Activated CD4-positive, alpha-beta T cell treated with anti-CD3 and anti-CD28 coated beads for 48 hours (primary cell): ENCODE measurements at places on chromosomes 5 and 9.

GRCh38 chr9:113886026-113886369, 9.9 kb downstream of the ZNF618 start:
- no peak for DNase-seq

- no peak for DNase-seq
These were observed 1.3 kb downstream of the HINT2 start for GRCh38 chr9:35813434-35814105.

- DNase-seq = peak; percentile 32
These were observed 120.9 kb downstream of the WNK2 start for GRCh38 chr9:93304574-93305496.

DNA sequence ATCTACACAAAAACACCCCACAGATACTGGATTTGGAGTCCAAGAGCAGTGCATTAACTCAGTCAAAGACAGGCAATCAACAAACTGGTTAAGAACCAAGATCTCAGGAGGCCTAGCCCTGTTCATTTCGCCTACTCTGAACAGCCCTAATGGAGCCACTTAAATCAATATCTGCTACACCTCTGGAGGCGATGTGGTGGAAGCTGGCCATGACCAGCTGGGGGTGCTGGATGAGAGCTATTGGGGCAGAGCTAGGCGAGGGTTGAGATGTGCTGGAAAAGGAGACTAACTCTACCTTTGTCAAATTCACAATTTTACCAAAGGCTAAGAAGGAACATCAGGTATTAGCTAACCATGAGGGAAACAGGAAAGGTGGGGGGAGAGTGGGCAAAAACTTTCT, 23.3 kb upstream of the ARSB start:
- DNase-seq = no peak

DNA sequence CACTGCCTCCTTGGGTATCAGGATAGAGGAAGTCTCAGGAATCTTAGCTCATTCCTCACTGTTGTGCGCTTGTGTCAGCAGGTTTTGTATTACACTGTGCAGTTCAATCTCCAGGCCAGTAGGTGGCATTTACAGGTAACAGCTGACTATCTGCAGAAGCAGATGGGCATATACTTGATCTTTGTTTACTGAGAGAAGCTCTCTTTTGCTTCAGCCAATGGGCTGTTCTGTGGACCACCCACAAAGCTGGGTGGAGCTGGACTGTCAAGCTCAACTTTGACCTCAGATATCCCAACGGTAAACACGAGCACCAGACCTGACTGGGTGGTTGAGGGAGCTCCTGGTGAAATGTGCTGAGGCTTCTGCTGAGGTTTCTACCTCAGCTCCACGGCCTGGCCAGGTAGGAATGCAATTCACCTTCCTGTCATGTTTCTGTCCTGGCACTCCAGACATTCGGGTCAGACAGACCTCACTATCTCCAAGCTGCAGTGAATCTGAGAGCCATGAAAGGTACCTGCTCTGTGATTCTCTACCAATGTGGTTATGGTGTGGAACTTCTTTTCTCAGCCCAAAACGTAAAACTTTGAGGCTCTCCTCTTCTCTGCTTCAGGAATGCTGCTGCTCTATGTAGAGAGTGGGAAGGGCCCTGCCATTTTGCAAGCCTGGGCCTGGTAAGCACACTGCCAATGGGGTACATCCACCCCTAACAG, 167.9 kb upstream of the ACTBL2 start:
- DNase-seq = peak; percentile 11

GRCh38 chr9:131735238-131736128, 4.4 kb downstream of the RAPGEF1 start:
- DNase-seq = no peak

DNA sequence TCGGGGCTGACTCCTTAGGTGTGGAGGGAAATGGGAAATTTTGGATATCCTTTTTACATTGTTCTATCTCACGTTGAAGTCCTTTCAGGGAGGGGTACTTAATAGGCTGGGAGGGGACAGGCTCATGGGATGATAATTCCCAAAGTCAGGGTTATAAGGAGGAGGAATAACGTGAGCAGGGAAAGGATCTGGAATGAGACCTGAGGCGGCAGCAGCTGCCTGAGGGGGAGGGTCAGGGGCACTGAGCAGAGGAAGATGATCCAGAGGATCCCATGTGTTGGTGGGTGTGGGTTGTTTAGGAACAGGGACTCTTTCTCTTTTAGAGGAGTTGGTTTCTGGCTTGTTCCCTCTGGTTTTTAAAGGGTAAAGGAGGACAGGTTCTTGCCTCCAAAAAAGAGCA, 18.7 kb downstream of the IFT74 start:
- no peak for DNase-seq

GRCh38 chr5:99032234-99033013, 103.6 kb upstream of the CHD1 start:
- peak; percentile 41 for DNase-seq

- no peak for DNase-seq
These were observed 201.5 kb downstream of the RGS3 start for GRCh38 chr9:113665064-113665463.

DNA sequence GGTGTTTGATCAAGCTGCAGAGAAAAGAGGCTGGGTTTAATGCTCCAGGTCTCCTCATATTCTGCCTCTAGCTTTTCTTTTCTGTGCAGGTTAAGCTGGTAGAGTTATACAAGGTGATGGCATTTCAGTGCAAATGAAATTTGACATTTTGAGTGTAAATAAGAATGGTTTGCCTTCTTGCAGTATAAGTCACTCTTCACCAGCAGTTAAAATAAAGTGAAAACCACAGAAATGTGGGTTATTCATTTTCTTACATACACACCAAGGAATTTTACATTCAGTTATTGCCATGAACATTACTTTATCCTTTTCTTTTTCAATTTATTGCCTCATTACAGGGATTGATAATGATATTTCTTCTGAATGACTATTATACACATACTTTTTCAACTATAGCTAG, 337.5 kb upstream of the PCSK5 start:
- no peak for DNase-seq

DNA sequence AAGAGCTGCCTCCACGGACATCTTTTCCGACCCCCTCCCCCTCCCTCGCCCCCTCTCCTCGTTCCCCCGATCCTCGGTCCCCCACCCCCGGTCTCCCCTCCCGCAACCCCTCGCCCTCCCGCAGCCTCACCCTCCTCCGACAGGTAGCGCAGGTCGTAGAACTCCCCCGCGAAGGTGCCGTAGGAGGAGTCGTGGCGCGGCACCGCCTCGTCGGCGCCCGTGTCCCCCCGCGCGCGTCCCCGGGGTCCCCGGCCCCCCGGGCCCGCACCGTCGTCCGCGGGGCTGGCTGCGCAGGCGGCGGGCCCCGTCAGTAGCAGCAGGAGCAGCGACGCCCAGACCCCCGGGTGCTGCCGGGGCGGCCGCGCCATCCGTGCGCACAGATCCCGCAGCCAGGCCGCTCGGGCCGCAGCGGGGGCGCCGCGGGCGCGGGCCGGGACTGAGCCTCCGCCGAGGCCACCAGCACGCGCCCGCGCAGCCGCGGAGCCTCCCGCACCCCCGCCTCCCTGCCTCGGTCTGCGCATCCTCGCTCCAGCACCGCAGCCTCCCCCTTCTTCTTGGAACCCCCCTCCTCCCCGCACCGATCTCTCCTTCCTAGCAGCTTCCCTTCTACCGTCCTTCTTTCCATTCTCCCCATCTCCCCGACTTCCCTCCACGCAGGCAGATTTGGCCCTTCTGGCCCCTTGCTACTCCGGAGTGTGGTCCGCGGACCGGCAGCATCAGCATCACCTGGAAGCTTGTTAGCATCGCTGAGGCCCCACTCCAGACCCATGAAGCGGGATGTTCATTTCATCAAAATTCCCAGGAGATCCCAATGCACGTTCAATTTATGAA, at the start of gene FRRS1L:
Gene FRRS1L (minus strand): TSS at position 479 of the 831 bp plus-strand sequence. CDS start 111 bp downstream, at position 368.
- DNase-seq = no peak

DNA sequence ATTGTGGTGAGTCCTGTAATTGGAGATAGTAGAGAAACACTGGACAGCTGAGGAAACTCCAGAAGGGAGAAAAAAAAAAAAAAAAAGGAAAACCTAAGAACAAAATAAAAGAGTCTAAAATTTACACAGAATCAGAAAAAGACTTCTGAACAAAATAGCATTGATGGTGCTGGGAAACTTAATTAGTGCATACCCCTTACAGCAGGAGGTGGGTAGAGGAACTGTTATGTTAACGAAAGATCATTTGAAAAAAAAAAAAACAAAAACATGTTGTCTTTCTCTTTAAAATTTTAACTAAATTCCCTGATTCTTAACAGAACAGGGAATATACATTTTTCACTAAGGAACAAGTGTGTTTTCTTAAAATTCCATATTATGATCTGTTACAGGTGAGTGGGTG, 11.6 kb upstream of the MTX3 start:
- no peak for DNase-seq

GRCh38 chr9:98784831-98785806, 11.2 kb downstream of the ANKS6 start:
- DNase-seq = no peak

- no peak for DNase-seq
These were observed 331.5 kb upstream of the ZNF462 start for GRCh38 chr9:106531491-106531890.

GRCh38 chr5:58929726-58930125, 346.9 kb downstream of the RAB3C start:
- no peak for DNase-seq

DNA sequence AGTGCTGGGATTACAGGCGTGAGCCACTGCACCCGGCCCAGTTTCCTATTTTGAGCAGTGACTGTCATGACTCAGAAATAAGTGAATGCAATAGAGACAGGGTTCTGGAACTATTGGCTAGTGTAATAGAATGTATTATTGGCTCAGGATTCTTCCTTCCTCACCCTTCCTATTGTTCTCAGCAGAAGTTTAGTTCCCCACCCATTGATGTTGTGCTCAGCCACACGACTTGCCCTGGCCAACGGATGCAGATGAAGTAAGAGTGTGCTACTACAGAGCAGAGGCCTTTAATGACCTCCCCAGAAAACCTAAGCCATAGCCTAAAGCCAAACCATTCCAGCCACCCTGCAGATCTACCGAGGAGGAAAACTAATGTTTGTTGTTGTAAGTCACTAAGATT, 287.9 kb downstream of the AGTPBP1 start:
- DNase-seq = no peak
